ENCODE measurements at places on chromosomes 6 and 20.

GRCh38 chr6:42417641-42418112 lies 34.0 kb downstream of the TRERF1 start:
- peak; percentile 60 for DNase-seq

- no peak for DNase-seq
These were observed 318.0 kb downstream of the THBS2 start for GRCh38 chr6:168935628-168936010.

GRCh38 chr6:56659721-56660380 lies 17.2 kb upstream of the DST start:
- DNase-seq: no peak

DNA sequence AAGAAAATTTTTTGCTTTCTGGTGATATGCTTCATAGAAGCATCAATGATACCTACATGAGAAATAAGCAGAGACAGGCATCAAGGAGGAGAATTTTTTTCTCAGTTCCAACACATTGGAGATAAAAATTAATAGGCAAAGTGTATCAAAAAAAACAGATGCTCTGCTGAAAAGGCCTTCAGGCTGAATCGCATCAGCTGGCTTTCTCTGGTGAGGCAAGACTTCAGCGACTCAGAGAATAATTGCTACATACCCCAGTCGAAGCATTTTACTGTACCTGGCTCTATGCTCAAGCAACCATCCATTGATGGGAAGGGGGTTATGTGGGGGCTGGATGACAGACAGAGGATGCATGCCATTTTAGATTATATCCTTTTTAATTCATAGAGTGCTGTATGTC lies 415.1 kb downstream of the TFAP2A start:
- DNase-seq: no peak

DNA sequence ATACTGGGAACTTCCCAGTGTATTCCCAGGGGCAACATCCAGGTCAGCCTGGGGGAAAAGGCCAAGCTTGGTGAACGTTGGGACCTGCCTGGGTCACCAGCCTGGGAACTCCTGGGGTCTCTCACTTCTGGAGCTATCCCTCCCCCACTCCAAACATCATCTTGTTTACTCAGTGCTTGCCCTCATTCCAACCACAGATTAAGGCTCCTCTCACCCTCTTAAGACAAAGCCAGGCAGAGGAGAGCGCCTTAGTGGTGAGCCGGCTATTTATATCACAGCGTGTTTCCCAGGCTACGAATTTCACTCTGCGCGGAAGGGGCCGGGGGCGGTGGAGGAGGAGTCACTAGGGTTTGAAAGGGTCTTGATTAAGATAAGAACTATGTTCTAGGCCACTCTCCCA lies 12.1 kb downstream of the PRPH2 start:
- DNase-seq: no peak

DNA sequence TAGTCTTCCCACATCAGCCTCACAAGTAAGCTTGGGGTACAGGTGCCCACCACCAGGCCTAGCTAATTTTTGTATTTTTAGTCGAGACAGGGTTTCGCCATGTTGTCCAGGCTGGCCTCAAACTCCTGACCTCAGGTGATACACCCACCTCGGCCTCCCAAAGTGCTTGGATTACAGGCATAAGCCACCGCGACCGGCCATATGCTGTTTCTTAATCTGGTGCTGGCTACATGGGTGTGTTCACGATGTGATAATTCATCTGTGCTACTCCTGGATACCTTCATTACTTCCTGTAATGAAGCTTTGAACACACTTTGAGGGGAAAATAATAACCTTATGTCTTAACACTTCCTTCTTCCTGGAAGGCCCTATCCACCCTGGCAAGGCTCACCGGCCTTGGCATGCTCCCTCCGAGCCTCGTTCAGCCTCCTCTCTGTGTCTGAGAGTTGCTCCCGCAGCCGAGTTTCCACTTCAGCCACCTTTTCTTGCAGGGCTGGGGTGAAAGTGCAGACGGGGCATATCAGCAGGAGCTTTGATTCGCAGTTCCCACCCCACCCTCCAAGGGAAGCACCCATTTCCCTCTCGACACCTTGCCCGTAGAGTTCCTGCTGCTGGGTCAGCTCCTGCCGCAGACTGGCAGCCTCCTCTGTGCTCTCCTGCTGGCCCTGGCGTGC lies 5.6 kb upstream of the PSORS1C2 start:
- no peak for DNase-seq

- no peak for DNase-seq
These were observed 70.3 kb upstream of the SLC22A23 start for GRCh38 chr6:3526962-3527650.
